ENCODE measurements at places on chromosomes 12 and 14. TPM values are rescaled to one million over a fixed set of nuclear protein-coding genes. Genes with fewer than 3 reads are reported as not detected.

The IL22 gene
- total RNA-seq: not detected

DNA sequence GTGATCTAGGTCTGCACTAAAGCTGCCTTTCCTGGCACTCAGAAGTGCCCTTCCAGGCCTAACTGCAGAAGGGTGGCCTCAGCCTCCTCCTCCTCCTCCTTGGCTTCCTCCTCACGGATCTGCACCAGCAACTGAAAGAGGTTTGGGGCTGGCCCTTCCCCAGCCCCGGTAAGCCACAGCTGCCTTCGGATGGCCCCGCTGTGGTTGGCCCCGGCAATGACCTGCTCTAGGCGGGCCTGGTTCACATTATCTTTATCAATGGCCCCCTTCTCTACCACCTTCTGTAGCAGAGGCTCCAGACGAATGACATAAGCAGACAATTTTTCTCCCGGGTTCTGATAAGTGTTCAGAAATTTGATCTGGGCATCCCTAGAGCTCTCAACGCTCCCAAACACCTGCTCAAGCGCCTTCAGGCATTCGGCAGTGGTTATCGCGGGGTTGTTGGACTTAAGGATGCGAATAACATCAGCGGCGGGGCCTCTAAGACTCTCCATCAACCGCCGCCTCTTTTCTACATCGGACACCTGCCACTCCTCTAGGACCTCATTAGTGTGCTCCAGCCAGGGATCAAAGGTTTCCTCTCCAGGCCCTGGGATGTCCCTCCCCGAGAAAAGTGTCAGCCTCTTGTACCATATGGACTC is 1.5 kb downstream of the PNMA1 start:
- H3K27ac ChIP-seq: peak overlapping the region; percentile 85
- H3K36me3 ChIP-seq: peaks cover 9% of the 10 kb centered on the region
- peak overlapping the region; percentile 87 for H3K4me3 ChIP-seq
- no peak for DNase-seq
- no peaks in the 10 kb centered on the region for H3K27me3 ChIP-seq
- H3K4me1 ChIP-seq: peaks cover 8% of the 10 kb centered on the region

The PTCSC3 gene
- total RNA-seq: not detected

DNA sequence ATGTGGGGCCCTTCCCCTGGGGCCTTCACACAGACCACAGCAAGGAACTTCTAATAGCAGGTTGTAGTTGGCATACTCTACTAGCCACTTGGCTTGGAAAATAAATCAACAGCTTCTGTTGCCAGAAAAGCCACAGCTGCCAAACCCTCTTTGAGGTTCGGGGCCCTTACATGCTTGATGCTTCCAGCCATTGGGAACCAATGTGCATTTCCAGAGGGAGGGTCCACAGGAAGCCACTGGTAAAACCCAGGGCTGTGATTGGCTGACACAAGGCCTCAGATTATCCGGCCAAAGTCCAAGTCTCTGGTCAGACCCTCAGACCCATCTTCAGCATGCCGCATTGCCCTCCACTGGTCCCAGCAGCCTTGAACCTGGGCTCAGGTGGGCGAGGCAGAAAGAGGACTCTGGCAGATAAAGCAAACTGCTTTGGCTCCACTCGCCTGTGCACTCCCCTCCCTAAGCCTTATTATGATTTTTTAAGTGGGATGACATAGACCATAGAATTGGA is 214.4 kb downstream of the BCL11B start:
- no peak overlapping the region for H3K4me3 ChIP-seq
- no peaks in the 10 kb centered on the region for H3K4me1 ChIP-seq
- no peaks in the 10 kb centered on the region for H3K27me3 ChIP-seq

- peaks cover 6% of the 10 kb centered on the region for H3K4me1 ChIP-seq
- H3K36me3 ChIP-seq: peaks cover 15% of the 10 kb centered on the region
- H3K4me3 ChIP-seq: peak overlapping the region; percentile 69
- H3K27ac ChIP-seq: peak overlapping the region; percentile 66
- H3K27me3 ChIP-seq: no peaks in the 10 kb centered on the region
These were observed 770 bp downstream of the ABHD4 start for GRCh38 chr14:22598896-22599244.

- H3K36me3 ChIP-seq: no peaks in the 10 kb centered on the region
- peaks cover 16% of the 10 kb centered on the region for H3K4me1 ChIP-seq
- no peak for DNase-seq
- H3K27ac ChIP-seq: no peak overlapping the region
These were observed 34.0 kb downstream of the KITLG start for GRCh38 chr12:88546226-88546625.

DNA sequence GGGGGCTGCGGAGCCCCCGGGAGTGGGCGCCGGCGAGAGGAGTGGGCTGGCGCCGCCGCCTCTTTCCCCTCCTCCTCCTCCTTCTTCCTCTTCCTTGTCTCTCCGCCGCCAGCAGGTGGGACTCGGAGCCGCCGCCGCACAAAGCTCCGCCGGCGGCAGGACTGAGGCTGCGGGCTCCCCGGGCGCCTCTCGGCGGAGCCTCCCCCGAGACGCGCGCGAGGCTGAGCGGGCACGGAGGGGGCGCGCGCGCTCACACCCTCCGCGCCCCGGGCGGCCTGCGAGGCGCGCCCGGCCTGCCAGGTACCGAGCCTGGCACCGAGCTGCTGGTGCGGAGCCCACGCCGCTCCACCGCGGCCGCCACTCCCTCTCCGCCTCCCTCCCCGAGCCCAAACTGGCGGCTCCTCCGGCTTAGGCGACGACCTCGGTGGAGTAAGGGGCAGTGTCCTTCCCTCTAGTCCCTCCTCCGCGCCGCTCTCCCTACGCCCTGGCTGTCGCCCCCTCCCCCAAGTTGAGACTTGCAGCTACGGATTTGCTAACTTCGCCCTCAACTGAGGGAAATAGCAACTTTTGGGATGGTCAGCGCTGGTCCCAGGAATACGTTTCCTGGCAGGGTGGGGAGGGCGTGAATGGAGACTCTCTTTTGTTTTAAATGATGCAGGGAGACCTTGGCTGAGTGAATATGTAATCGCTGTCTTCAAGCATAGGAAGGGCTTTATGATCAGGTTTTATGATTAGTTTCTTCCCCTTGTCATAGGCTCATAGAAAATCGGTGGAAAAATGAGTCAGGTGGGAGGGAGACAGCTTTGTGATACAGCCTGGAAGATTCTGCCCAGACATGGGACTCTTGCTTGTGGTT is 199.5 kb upstream of the CAND1 start:
- H3K27ac ChIP-seq: no peak overlapping the region
- no peaks in the 10 kb centered on the region for H3K36me3 ChIP-seq
- H3K4me1 ChIP-seq: no peaks in the 10 kb centered on the region
- H3K27me3 ChIP-seq: peaks cover 52% of the 10 kb centered on the region

DNA sequence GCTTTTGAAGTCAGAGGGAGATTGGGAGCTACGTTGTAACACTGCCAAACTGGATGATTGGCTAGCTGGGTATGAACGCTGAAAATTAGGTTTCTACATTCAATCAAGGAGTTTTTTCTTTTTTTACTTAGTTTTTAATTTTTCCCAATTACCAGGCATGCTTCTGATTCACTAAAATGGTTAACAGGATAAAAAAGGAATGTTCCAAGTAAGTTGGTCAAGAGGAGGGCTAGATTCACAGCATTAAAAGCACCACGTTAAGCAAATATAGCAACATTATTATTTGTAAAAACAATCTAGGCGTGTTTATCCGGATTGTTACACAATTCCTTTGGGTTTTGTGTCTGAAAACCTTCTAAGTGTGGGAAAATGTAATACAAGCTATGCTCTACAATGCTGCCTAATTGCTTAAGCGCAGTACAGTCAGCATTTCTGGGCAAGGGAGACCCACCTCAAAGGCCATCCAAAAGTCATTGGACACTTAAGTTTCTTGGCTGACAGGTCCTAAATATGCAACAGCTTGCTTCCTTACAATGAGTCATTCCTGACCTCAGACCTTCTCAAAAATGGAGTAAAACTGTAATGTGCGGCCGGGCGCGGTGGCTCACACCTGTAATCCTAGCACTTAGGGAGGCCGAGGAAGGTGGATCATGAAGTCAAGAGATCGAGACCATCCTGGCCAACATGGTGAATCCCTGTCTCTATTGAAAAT is 1.2 kb downstream of the RPLP0 start:
- peak overlapping the region; percentile 95 for H3K27ac ChIP-seq
- H3K4me3 ChIP-seq: peak overlapping the region; percentile 97
- peaks cover 22% of the 10 kb centered on the region for H3K4me1 ChIP-seq
- H3K36me3 ChIP-seq: peaks cover 48% of the 10 kb centered on the region
- no peak for DNase-seq

GRCh38 chr12:24605466-24605865 is 343.4 kb downstream of the BCAT1 start:
- H3K4me1 ChIP-seq: peaks cover 21% of the 10 kb centered on the region
- DNase-seq: no peak
- no peak overlapping the region for H3K4me3 ChIP-seq
- H3K27me3 ChIP-seq: no peaks in the 10 kb centered on the region
- no peaks in the 10 kb centered on the region for H3K36me3 ChIP-seq

DNA sequence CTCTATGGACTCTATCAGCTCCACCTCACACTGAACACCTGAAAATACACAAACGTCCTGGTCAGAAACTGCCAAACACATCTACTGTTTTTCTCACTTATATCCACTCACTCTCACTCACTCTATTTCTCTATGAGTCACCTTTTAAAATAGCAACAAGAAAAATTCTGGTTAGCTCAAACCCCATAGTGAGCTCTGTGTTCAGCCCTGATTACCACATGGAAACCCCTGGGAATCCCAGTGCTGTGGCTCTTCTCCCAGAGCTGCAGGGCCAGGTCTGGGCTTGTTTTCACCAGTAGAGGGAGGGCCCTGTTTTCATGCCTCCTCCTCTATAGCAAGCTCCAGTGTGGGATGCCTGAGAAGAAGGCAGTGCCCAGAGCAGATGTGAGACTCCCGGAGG is 1126.1 kb downstream of the TMEM121 start:
- peak; percentile 52 for DNase-seq
- no peaks in the 10 kb centered on the region for H3K27me3 ChIP-seq
- H3K27ac ChIP-seq: no peak overlapping the region
- no peak overlapping the region for H3K4me3 ChIP-seq

- no peaks in the 10 kb centered on the region for H3K36me3 ChIP-seq
- H3K27ac ChIP-seq: no peak overlapping the region
- H3K4me1 ChIP-seq: peaks cover 2% of the 10 kb centered on the region
- H3K27me3 ChIP-seq: no peaks in the 10 kb centered on the region
These were observed 307.9 kb upstream of the GARIN6 start for GRCh38 chr12:99339663-99340062.

- no peaks in the 10 kb centered on the region for H3K27me3 ChIP-seq
- no peaks in the 10 kb centered on the region for H3K4me1 ChIP-seq
- no peaks in the 10 kb centered on the region for H3K36me3 ChIP-seq
- no peak overlapping the region for H3K27ac ChIP-seq
- H3K4me3 ChIP-seq: no peak overlapping the region
- DNase-seq: no peak
These were observed 5.8 kb upstream of the HOXC12 start for GRCh38 chr12:53948650-53949593.

- no peak overlapping the region for H3K27ac ChIP-seq
- no peak for DNase-seq
- no peak overlapping the region for H3K4me3 ChIP-seq
- peaks cover 13% of the 10 kb centered on the region for H3K4me1 ChIP-seq
- H3K36me3 ChIP-seq: no peaks in the 10 kb centered on the region
These were observed 38.5 kb downstream of the NFKBIA start for GRCh38 chr14:35366056-35366451.

- H3K4me1 ChIP-seq: no peaks in the 10 kb centered on the region
- DNase-seq: no peak
- no peaks in the 10 kb centered on the region for H3K36me3 ChIP-seq
- H3K4me3 ChIP-seq: no peak overlapping the region
- H3K27ac ChIP-seq: peak overlapping the region; percentile 10
These were observed 26.3 kb downstream of the ZFYVE21 start for GRCh38 chr14:103741876-103742275.

DNA sequence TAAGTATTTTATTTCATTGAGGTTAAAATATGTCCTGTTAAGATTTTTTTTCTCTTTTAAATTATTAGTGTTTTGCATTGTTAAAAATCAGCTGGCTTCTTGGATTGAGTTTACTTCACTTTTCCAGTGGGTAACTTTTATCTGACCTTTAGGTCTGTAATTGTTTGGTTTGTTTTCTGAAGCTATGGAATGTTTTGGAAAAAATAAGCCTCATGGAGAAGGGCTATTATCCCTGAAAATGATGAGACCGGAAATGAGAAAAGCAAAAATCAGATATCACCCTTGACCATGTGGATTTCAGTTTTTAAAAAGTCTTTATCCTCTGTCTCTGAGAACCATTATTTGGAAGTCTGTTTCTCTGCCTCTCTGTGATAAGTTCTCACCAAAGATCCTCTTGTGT is 180.9 kb downstream of the RAD51B start:
- H3K36me3 ChIP-seq: no peaks in the 10 kb centered on the region
- H3K27ac ChIP-seq: no peak overlapping the region

GRCh38 chr14:95522556-95522955 is 6.1 kb upstream of the SYNE3 start:
- peak overlapping the region; percentile 91 for H3K27ac ChIP-seq
- H3K4me3 ChIP-seq: no peak overlapping the region
- H3K36me3 ChIP-seq: no peaks in the 10 kb centered on the region
- H3K4me1 ChIP-seq: peaks cover 68% of the 10 kb centered on the region

GRCh38 chr14:90788031-90788430 is 28.2 kb downstream of the TTC7B start:
- H3K4me1 ChIP-seq: no peaks in the 10 kb centered on the region
- no peak for DNase-seq
- H3K4me3 ChIP-seq: no peak overlapping the region
- H3K27me3 ChIP-seq: no peaks in the 10 kb centered on the region
- no peaks in the 10 kb centered on the region for H3K36me3 ChIP-seq
- no peak overlapping the region for H3K27ac ChIP-seq

- H3K27me3 ChIP-seq: no peaks in the 10 kb centered on the region
- DNase-seq: no peak
- H3K4me3 ChIP-seq: no peak overlapping the region
- H3K4me1 ChIP-seq: no peaks in the 10 kb centered on the region
- no peaks in the 10 kb centered on the region for H3K36me3 ChIP-seq
- no peak overlapping the region for H3K27ac ChIP-seq
These were observed 163.8 kb upstream of the CCDC198 start for GRCh38 chr14:57657487-57657886.

DNA sequence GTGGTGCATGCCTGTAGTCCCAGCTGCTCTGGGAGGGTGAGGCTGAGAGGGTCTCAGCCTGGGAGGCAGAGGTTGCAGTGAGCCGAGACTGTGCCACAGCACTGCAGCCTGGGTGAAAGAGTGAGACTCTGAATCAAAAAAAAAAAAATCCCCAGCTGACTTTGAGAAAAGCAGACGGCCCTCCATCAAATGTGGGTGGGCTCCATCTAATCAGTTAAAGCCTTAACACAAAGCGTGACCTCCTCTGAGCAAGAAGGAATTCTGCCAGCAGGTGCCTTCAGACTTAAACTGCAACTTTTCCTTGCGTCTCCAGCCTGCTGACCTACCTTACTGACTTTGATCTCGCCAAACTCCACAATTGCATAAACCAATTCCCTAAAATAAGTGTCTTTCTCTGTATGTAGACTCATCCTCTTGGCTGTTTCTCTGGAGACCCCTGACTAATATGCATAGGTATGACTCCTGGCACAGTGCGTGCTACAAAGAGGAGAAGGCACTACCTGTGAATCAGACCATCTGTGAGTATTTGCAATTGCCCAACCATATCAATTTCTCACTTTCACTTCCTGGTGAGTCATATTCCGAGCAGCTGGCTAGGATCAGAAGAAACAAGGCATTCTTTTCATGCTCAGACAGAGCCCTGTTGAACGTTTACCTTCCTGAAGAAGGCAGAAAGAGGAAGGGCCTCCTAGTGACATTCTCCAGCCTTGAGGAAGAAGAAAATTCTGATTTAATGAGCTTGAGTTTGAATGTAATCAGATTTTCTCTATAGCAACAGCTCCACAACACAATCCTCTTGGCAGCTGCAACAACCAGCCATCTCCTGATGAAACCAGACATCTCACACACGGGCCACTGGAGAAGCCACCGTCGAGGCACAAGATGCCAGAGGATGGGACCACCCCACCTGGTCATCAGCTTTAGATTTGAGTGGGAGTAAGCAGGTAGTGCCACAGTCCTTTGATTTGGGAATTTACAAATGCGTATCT is 54.3 kb downstream of the CLMN start:
- peak overlapping the region; percentile 88 for H3K27ac ChIP-seq
- H3K36me3 ChIP-seq: no peaks in the 10 kb centered on the region
- peak; percentile 95 for DNase-seq

The GPR135 gene
- total RNA-seq: 3.4 TPM
